ENCODE measurements at places on chromosomes 3 and 15.

GRCh38 chr3:183538486-183538885, 17.0 kb downstream of the KLHL6 start:
- no peak for DNase-seq

GRCh38 chr15:62736756-62737155, 305.8 kb upstream of the TPM1 start:
- no peak for DNase-seq

DNA sequence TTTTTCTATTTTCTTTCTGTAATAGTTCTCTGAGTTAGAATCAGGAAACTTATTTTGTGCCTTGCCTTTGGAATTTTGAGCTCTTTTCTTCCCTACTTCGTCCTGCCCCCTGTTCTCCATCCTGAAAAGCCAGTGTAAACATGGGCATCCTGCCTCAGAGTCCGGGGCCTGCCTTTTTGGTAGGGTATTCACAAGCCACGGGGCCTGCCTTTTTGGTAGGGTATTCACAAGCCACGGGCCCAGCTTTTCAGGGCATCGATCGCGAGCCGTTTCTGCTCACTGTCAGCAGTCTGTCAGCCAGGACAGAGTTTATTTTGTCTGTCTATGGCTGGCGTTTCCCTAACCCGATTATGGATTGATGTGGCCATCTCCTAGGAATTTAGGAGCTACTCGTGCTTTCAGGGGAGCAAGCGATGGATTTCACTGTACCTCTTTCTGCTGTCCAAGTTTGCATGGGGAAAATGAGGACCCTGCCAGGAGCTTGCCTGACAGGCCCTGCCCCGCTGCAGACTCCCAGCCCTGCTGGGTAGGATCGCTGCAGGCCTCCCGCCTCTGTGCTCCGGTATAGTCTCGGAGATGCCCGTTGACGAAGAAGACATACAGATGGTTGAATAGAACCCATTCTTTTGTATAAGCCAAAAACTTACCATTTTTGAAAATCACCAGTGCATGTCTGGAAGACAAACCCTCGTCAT, 12.8 kb downstream of the SYNM start:
- DNase-seq, result no peak

- DNase-seq, result no peak
Measured at GRCh38 chr15:59523702-59524101, 85.7 kb downstream of the FAM81A start.

- DNase-seq, result no peak
Measured at GRCh38 chr3:46447228-46447985, 17.3 kb downstream of the LTF start.

DNA sequence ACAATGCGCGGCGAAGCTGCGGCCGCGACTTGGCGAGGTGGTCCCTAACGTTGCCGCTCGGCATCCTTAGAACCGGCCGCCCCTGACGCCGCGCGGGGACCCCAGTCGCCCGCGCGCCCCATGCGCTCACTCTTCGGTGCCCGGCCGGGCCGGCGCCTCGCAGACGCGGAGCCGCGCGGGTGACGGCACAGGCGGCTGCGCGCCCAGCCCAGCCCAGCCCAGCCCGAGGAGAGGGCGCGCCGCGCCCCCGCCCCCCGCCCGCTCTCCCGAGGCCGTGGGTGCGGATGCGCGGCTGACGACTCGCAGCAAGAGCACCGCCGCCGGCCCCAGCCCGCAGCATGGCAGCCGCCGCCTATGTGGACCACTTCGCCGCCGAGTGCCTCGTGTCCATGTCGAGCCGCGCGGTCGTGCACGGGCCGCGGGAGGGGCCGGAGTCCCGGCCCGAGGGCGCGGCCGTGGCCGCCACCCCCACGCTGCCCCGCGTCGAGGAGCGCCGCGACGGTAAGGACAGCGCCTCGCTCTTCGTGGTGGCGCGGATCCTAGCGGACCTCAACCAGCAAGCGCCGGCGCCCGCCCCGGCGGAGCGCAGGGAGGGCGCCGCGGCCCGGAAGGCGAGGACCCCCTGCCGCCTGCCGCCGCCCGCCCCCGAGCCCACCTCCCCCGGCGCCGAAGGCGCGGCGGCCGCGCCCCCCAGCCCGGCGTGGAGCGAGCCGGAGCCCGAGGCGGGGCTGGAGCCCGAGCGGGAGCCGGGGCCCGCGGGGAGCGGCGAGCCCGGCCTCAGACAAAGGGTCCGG, 437 bp downstream of the KLF13 start:
- DNase-seq, result peak; percentile 69

GRCh38 chr15:93030430-93031102, 58.4 kb downstream of the RGMA start:
- DNase-seq, result peak; percentile 50

- DNase-seq, result no peak
Measured at GRCh38 chr15:51416129-51416528, 74.7 kb downstream of the GLDN start.

DNA sequence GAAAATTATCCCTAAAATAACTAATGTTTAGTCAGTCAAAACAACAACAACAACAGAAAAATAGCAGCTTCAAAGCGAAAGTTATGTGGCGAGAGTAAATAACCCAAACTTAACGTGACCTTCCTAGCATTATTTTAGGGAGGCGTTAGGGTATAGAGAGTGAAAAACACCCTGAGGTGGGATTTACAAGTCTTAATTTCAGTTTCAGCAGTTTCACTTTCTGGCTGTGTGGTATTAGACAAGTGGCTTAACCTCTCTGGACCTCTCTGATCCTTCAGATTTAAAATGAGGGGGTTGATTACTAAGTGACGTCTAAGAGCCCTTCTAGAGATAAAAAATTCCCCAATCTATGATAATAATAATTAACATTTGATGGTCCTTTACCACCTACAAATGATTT, 291.2 kb downstream of the ZBTB20 start:
- no peak for DNase-seq

- no peak for DNase-seq
Measured at GRCh38 chr3:3023111-3023745, 86.9 kb downstream of the IL5RA start.

- no peak for DNase-seq
Measured at GRCh38 chr3:7437231-7437630, 576.3 kb downstream of the GRM7 start.

GRCh38 chr3:175898194-175898593, 1039.1 kb downstream of the NAALADL2 start:
- no peak for DNase-seq

- DNase-seq, result no peak
Measured at GRCh38 chr3:27877061-27878013, 155.2 kb upstream of the EOMES start.

DNA sequence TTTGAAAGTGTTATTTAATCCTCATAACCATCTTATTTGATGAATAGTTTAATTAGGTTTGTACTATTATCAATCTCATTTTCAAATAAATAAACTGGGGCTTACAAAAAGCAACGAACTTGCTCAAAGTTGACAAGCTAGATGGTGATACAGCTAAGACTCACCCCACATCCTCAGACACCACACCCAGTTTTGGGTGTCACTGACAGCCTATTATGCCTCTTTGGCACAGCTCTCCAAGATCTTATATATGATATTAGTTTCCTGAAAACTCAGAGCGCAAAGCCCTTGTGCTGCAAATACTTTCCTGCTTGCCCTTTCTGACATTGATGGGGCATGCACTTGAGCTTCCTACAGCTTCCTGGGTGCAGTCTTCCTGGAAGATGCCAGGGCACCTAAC, 223.4 kb upstream of the GADL1 start:
- no peak for DNase-seq

GRCh38 chr3:142881445-142882224, 7.2 kb downstream of the PCOLCE2 start:
- no peak for DNase-seq

- peak; percentile 53 for DNase-seq
Measured at GRCh38 chr3:138509586-138509985, 75.2 kb downstream of the ESYT3 start.

GRCh38 chr3:23159929-23160328, 43.2 kb upstream of the UBE2E2 start:
- peak; percentile 81 for DNase-seq

DNA sequence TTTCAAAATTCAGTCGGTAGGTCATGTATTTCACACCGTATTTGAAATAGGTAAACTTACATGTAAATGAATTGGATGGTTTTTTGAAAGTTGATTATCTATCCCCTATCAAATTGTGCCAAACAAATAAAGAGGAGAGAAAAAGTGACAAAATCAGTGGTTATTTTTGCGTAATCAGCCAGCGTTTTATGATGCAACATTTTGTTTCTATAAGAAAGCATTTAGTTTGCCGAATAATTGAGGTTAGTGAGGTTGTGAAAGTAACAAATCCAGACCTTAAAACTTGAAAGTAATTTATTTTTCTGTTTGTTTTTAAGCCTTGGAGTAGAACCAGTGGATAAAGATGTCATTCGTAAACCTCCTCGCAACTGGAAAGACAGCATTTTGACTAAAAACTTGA, 29.3 kb downstream of the ASTE1 start:
- peak; percentile 72 for DNase-seq

- DNase-seq, result peak; percentile 74
Measured at GRCh38 chr3:187807086-187807862, 62.0 kb upstream of the BCL6 start.

DNA sequence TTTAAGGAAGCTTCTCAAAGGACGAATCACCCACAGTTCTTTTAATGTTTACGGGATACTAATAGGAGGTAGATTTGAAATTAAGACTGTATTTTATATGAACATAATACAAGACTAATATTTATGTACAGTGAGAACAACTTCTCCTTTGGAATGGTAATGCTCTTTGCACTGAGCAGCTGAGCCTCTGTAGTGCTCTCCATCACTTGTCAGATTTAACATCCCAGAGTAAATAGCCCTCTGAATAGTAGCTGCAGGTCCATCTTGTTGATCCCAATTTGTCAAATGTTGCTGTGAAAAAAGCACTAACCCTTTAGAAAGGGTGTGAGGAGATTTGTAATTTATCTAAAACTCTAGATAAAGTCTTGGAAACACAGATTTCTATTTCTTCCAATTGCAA, 351.4 kb upstream of the KCNMB2 start:
- DNase-seq, result no peak

- DNase-seq, result no peak
Measured at GRCh38 chr3:36164400-36164799, 215.9 kb upstream of the STAC start.

- DNase-seq, result no peak
Measured at GRCh38 chr15:100334015-100334414, 7.8 kb downstream of the ADAMTS17 start.

DNA sequence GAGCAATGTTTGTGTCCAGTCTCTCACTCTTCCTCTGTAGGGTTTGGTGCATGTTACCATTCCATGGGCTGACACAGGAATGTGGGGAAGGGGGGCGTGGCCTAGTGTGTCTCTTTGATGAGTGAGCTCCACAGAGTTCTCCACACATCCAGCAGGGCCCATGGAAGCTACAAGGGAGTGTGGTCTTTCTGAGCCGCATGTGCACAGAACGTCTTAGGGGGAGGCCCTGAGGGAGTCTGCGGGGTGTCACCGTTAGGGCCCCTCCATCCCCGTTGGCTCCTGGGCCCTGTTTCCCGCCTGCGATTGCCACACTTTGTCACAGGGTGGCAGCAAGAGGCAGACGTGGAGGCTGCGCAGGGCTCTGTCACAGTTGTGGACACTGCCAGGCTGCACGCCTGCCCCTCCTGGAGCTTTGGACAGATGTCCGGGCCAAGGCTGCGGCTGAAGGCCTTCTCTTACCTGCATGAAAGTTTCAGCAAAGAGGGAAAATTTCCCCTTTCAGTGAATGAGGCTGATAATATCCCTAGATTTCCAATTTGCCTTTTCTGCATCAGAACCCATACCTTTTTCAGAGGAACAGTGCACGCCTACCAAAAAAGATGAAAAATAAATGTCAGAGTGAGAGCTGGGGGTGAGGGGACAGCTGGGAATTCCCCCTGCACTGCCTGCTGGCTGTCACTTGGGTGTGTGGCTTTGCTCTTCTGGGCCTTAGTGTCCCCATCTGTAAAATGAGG, 24.3 kb downstream of the CACNA2D3 start:
- no peak for DNase-seq

DNA sequence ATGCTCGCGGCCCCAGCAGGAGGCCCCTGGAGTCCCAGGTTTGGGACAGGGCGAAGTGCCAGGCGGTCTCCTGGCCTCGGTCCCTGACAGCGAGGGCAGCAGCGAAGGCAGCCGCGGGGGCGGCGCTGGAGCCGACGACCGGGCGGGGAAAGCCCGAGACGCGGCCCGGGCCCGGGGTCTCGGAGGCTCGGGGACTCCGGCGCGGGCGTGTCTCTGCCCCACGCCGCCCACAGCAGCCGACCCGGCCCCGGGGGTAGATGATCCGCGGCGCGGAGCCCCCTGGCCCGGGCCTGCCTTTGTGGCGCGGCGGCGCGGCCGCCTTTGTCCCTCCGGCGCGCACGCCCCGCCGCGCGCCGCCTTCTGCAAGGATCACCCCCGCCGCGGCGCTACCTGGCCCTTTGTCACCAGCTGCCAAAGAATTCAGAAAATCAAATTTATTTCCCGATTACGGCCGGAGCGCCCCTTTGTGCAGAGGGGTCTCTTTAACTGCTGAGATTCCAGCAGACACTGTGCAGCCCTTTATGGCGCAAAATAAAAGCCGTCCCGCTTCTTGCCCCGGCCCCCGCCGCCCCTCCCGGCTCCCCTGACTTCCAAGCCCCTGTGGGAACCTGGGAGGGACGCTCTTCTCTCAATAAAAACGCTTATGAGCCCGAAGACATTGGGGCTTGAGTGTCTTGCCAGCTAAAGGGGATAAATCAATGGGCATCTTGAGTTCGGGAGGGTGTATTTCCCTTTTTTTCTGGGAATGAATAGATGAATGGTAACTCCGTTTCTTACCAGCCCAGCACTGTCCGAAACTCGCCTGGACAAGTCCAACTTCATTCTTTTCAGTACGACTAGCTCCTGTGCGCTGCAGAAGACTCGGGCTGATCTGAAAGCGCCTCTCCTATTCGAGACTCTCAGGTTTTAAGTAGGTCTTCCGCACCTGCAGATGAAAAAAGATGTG, 68.4 kb downstream of the HES1 start:
- DNase-seq, result no peak

GRCh38 chr3:95437409-95437808, 1374.5 kb downstream of the NSUN3 start:
- no peak for DNase-seq

DNA sequence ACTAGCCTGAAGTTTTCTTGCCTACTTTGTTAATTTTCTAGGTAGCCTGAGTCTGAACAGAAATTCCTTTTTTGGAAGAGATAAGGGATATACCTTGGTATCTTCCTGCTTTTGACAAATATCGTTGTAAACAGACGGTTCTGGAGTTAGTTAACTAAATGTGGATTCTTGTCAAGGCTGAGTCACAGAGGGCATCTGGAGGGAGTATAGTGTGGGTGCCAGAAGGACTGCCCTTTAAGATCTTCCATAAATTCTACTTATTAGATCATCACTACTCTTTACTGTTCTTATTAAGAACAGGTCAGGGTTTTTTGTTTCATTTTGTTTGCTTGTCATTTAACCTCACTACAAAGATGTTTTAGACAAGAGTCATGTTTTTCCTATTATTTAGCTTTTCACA, 125.3 kb upstream of the SKOR1 start:
- no peak for DNase-seq
